ENCODE measurements at places on chromosomes 3 and 15.
A peak's percentile ranks its signal among the peaks of the same experiment; 100 is the strongest.

GRCh38 chr15:69244798-69245197, 53.9 kb upstream of the PAQR5 start:
- DNase-seq, result no peak

DNA sequence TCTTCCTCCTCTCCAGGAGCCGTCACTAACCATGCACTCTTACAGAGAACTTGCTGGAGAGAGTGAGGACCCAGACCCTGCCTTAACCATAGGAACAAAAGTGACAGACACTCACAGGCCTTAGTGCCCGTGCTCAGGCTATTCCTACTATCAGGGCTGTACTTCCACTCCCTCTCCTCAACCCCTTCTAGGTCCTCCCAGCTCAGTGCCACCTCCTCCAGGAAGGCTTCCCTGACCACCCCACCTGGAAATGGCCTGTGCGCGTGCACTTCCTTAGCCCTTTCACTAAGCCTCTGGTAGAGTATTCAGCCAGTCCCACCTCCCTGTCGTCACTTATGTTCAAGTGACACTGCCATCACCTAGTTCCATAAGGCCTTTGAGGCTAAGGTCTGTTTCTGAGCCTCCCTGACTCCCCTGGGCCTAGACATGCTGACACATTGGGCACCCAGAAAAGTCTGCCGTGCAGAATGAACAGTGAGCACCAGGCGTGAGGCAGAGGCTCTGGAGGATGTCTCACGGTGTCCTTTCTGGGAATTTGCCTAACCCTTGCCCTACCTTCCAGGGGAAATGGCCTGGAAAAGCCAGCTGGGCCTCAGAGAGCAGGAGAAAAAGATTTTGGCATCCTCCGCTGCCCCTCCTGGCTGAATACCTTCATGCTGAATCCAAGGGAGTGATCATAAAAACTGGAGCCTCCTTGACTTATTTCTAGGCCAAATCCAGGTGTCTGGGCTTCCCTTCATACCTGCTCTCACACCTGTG, 108.6 kb upstream of the SMAD3 start:
- no peak for DNase-seq

- DNase-seq, result no peak
These were observed 1.4 kb upstream of the MRPS25 start for GRCh38 chr3:15066467-15066866.

GRCh38 chr3:1010228-1010627, 82.6 kb upstream of the CNTN6 start:
- DNase-seq, result no peak

GRCh38 chr3:23834082-23834870, 28.5 kb downstream of the UBE2E1 start:
- DNase-seq, result no peak

GRCh38 chr15:64381000-64381751, at the start of gene PCLAF:
Gene PCLAF, minus strand, starts transcription at chr15:64381441. Its CDS starts 70 bp downstream, at chr15:64381371.
- peak; percentile 87 for DNase-seq

DNA sequence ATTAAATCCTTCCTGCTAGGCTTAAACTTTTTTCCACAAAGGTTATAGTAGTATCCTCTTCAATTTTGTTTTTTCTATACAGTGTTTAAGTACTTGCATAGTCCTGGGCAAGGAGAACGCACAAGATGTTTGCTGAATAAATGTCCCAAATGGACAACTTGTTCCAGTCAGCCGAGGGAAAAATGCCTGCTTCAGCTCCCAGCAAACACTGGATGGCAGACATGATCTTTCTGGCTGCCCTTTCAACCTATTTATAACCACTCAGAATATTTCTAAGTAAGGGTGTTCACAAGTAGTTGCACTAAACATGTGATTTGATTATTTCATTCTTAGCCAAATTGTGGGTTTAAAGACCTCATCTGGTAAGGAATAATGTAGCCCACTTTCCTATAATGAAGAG, 29.8 kb downstream of the GNB4 start:
- DNase-seq, result no peak

- DNase-seq, result no peak
These were observed 385.5 kb upstream of the PDZRN3 start for GRCh38 chr3:74009961-74010844.

DNA sequence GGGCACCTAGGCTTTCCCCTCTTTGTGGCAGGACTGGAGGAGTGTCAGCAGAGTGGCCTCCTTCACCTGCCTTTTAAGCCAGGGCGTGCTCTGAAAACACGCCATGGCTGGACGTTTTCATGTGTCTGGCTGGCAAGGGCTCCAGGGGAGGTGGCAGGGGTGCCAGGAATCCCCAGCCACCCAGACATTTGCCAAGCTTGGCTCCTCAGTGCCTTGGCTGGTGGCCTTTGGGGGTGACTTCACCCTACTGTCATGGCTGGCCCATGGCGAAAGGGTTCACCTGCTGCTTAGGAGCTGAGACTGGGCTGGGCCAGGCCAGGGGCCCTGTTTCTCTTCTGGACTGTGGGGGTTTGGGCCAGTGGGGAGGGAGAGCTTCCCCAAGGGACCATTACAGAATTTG, 17.6 kb downstream of the KLF13 start:
- no peak for DNase-seq

DNA sequence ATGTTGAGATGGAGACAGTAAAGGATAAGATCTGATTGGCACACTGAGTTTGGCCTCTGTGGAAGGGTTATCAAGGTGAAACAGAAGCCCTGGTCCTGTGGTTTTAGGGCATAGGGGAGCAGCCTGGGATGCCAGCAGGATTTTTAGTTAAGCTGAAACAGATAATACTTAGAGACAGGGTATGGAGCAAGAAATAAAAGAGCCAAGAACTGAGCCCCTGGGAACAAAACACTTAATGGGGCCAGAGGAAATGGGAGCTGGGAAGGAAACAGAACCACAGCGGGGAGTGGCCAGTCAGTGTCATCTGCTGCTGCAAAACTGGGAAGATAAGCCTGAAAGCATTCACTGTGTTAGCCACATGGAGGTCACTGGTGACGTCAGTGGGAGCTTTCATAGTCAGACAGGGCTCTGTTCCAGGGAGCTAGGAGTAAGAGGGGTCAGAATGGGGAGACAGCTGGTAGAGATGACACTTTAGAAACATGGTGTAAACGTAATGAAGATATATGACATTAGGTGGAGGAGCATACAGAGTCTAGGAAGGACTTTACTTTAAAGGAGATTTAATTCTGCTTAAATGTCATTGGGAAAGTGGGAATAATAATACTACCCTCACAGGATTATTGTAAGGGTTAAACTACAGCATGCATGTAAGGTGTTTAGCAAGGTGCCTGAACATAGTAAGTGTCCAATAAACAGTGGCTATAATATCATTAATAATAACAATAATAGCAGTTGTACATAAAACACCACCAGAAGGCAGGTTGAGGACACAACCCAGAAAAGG, 172.7 kb upstream of the CTNNB1 start:
- DNase-seq, result no peak

- no peak for DNase-seq
These were observed 1241.5 kb upstream of the GBE1 start for GRCh38 chr3:83002869-83003445.

DNA sequence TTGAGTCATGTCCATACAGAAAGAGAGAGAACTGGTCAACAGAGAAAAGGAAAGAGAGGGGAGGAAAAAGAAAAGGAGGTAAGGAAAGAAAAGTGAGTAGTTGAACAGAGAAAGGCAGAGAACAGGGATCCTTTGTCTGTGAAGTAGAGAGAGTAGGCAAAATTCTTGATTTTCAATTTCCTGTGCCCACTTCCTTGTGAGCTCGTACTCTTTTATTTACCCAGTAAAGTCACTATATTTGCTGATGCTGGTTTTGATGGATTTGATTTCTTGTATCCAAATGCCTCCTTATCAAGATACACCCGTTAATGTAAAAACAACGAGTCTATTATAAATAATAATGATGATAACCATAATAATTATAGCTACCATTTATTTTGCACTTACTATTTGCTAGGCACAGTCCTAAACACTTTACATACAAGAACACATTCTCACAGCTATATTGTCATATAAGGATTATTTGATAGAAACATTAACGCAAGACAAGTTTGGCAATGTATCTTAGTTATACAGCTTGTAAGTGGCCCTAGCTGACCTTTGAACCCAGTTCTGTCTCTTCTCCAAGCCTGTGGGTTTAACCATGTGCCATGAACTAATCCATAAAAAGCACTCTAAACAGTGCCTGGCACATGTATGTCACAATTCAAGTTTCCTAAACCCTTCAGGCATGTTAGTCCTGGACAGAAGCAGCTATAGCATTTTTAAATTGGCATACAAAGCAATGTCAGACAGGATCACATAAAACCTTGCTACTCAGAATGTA, 6.7 kb upstream of the P2RY1 start:
- DNase-seq, result no peak

- DNase-seq, result no peak
These were observed 86.9 kb downstream of the KLF15 start for GRCh38 chr3:126270145-126270811.

- no peak for DNase-seq
These were observed 75.6 kb upstream of the ICE2 start for GRCh38 chr15:60554494-60554893.

GRCh38 chr3:47956521-47956920, 59.7 kb downstream of the MAP4 start:
- no peak for DNase-seq

DNA sequence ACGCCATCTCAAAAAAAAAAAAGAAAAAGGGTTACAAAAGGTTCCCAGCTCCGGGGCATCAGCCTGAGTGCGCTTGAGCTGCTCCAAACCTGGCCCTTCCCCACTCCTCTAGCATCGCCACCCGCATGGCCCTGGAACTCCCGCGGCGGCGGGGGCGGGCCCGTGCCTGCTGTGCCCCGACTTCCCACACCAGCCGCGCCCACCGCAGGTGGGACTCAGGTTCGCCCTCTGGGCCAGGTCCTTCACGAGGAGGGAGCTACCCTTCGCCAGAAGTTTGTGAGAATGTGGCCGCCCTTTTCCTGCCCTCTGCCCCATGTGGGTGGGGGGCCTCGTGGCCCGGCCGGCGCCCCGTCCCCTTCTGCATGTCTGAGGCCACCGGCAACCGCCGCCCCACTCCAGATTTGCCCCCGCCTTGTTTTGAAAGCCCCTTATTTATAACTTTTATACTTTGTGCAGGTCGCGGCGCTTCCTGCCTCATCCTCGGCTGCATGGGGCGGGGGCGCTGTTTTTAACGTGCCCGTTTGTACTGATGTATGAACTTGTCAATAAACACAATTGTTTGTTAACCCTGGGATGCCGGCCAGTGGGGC, 507 bp upstream of the JMJD7 start:
- no peak for DNase-seq

- no peak for DNase-seq
These were observed 5.7 kb downstream of the SUCLG2 start for GRCh38 chr3:67648701-67649100.

- DNase-seq, result no peak
These were observed 92.2 kb downstream of the NFKBIZ start for GRCh38 chr3:101941318-101942040.

DNA sequence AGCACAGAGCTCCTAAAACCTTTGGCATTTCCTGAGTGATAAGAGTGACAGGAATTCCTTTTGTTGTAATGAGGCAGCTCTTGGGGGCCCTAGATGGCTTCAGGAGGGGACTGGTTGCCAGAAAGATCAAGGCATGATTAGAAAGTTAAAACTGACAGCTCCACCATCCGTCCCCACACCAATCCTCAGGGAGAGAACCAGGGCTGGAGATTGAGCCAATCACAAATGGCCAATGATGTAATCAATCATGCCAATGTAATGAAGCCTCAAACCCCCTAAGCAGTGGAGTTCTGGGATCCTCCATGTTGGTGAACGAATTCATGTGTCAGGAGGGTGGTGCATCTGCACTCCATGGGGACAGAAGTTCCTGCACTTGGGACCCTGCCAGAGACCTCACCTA, 265.1 kb downstream of the OCA2 start:
- no peak for DNase-seq

DNA sequence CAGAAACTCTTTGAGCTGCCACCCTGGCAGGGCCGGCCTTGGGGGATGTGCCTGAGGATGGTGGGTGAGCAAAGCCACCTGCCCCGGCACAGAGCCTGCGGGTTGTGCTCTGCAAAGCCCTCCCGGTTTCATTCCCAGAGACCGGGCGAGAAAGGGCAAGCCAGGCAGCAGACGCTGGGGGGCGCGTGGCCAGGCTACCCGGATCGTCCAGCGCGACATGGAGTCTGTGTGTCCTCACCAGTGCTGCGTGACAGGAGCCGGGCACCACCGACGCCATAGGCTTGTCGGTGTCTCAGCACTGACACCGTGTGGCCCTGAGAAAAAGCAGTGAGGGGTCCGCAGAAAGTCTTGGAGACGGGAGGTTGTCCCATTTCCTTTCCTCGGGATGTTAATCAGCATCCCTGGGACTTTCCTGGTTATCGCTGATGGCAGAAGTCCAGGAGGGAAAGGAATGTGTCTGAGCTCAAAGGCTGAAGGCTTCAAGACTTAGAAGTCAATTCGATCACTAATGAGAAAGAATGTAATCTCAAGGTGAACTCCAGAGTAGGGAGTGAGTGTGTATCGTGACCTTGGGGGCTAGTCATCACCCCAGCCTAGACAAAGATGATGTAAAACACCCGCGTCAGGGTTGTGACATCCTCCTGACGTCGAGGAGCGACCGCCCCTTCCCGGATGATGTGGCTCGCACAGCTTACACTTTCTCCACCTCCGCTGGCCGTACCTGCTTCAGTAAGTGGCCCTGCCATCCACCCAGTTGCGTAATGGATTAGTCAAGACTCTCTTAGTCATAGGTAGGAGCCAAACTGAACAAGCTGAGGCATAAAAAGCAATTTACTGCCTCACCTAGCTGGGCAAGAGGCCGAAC, 36.3 kb upstream of the PLA2G4E start:
- DNase-seq, result peak; percentile 43

DNA sequence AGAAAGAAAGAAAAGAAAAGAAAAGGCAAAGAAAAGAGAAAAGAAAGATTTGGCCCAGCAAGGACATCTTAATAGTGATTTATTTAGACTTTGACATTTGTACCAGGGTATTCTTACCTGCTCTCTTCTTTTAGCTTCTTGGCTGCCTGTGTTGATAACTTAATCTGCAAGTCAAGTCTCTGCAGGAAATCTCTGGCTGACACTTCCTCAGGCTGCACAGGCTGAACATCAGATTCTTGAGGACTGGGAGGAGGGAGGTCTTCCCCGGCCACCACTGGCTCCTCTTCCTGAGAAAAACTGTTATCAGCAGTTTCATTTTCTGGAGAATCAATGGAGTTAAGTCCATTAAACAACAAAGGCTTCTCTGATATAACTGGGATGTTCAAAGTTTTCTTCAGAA, 12.8 kb downstream of the LYSMD2 start:
- DNase-seq, result no peak

All from stimulated activated CD8-positive, alpha-beta memory T cell treated with anti-CD3 and anti-CD28 coated beads, Interleukin-7, amount 100 ng/mL, for 4 hours (primary cell).